ENCODE measurements at places on chromosomes 12 and 14.

DNA sequence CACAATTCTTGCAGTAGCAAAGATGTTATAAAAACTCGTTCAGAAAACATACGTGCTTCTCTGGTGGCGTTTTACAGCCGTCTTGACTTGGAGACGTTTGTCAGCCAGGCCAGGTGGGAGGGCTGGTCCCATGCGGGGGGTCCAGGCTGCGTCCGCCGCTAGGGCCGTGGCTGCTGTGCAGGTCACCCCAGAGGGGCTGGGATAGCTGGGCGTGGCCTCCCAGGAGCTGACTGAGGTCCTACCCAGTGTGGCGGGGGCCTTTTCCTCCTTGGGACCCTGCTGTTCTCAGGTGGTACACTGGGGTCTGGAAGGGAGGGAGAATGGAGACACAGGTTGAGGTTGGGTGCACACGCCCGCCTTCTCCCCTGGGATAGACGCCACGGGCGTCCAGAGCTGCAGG is 25.2 kb downstream of the MTA1 start:
- H3K4me3 ChIP-seq = no peak overlapping the region
- H3K36me3 ChIP-seq = peaks cover 8% of the 10 kb centered on the region
- DNase-seq = no peak
- H3K27me3 ChIP-seq = no peaks in the 10 kb centered on the region
- no peaks in the 10 kb centered on the region for H3K4me1 ChIP-seq

- H3K36me3 ChIP-seq = no peaks in the 10 kb centered on the region
- DNase-seq = no peak
- no peak overlapping the region for H3K4me3 ChIP-seq
Measured at GRCh38 chr12:18895540-18895939, 157.6 kb downstream of the CAPZA3 start.

- H3K27ac ChIP-seq = no peak overlapping the region
- H3K4me3 ChIP-seq = no peak overlapping the region
- H3K36me3 ChIP-seq = no peaks in the 10 kb centered on the region
- no peaks in the 10 kb centered on the region for H3K4me1 ChIP-seq
- H3K27me3 ChIP-seq = no peaks in the 10 kb centered on the region
- DNase-seq = no peak
Measured at GRCh38 chr12:14993537-14994266, 20.9 kb downstream of the PDE6H start.

DNA sequence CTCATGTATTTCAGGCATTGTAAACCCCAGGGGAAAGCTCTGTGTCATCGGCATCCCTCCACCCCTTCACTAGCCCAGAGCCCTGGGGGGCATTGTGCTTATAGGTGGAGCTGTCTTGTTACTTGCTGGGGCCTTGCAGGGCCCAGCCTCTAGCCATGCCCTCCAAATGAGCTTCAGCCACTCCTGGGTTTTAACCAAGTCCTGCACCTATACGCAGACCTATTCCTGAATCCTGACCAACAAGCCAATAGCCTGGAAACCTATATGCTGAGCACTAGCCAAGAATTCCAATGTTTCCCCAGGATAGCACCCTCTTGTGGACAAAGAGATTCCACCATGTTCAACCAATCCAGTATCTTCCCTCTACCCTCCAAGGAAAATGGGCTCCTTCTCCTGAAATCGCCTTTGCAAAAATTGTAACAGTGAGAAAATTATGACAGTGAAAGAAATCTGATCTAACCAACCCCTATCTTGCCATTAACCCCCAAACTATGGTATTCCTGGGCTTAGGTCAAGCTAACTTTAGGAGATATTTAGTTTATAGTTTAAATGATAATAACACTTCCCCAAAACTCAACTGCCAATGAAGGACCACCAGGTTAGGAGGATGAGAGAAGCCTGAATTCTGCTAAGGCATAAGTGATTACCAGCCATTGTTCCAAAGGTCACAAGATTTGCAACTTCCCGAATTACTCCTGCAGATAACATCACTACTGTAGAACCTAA is 55.5 kb downstream of the TTC7B start:
- peaks cover 10% of the 10 kb centered on the region for H3K4me1 ChIP-seq
- no peak overlapping the region for H3K4me3 ChIP-seq
- H3K36me3 ChIP-seq = no peaks in the 10 kb centered on the region

DNA sequence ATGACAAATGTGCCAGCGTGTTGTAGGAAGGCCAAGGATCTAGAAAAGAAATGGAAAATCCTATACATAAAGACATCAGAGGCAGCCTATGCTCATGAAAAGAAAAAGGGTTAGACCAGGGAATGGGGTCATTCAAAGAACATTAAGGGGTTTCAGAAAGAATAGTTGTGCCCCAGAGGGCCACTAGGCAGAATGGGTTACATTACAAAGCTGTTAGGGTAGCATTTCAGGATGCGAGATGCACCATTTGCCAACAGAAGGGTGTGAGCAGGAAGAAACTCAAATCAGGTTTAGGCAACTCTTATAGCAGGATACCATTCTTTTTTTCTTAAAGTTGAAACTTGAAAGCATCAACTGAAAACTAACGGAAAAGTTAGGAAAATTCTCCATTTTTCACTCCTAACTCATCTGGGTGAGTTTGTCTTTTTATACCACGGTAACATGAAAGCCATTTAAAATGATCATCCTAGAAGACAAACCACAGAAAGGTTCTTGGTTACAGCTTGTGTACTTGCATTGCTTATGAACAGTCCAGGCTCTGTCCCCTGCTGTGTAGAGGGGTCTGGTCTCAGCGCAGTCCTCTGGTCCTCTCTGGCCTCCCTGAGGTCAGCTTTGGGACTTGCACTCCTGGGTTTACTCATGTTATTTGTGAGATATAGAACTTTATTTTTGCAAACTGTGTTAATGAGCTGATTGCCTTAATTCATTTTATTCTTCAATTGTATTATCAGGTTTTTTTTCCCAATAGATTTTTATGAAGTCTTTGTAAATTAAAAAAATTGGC is 209.1 kb downstream of the DACT1 start:
- H3K4me3 ChIP-seq = no peak overlapping the region
- H3K27me3 ChIP-seq = no peaks in the 10 kb centered on the region
- DNase-seq = no peak
- H3K4me1 ChIP-seq = no peaks in the 10 kb centered on the region
- H3K36me3 ChIP-seq = no peaks in the 10 kb centered on the region
- no peak overlapping the region for H3K27ac ChIP-seq

DNA sequence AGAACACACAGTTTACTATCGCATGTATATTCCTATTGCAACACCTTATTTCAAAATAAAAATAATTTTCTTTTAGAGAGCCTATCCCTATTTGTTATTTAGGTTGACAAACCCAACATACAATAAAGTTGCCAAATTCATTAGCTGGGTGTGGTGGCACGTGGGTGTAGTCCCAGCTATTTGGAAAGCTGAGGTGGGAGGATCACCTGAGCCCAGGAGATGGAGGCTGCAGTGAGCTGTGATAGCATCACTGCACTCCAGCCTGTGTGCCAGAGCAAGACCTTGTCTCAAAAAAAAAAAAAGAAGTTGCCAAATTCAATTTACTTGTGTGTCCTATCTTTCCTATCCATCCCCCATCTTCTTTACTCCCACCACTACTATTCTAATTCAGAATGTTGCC is 23.9 kb downstream of the DENND5B start:
- H3K36me3 ChIP-seq = no peaks in the 10 kb centered on the region
- H3K4me3 ChIP-seq = no peak overlapping the region
- H3K4me1 ChIP-seq = no peaks in the 10 kb centered on the region
- H3K27me3 ChIP-seq = no peaks in the 10 kb centered on the region
- H3K27ac ChIP-seq = no peak overlapping the region

DNA sequence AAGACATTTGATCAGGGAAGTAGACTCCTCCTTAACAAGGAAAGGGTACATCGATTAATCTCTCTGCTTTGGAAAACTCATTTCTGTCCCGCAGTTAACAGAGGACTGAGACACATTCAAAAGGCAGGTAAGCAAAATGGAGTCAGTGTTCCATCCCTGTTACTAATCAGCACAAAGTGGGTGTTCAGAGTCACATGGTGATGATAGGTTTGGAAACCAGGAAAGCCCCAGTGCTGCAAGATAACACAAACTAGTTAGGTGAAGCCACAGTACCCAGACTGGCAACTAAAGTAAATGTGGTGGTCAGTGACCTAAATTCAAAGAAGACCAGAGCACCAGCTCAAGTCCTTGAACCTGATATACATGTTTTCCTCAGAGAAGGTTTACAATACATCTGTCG is 1.8 kb downstream of the OR4K17 start:
- no peak for DNase-seq
- H3K4me3 ChIP-seq = no peak overlapping the region
- no peak overlapping the region for H3K27ac ChIP-seq
- H3K27me3 ChIP-seq = no peaks in the 10 kb centered on the region
- H3K4me1 ChIP-seq = no peaks in the 10 kb centered on the region

DNA sequence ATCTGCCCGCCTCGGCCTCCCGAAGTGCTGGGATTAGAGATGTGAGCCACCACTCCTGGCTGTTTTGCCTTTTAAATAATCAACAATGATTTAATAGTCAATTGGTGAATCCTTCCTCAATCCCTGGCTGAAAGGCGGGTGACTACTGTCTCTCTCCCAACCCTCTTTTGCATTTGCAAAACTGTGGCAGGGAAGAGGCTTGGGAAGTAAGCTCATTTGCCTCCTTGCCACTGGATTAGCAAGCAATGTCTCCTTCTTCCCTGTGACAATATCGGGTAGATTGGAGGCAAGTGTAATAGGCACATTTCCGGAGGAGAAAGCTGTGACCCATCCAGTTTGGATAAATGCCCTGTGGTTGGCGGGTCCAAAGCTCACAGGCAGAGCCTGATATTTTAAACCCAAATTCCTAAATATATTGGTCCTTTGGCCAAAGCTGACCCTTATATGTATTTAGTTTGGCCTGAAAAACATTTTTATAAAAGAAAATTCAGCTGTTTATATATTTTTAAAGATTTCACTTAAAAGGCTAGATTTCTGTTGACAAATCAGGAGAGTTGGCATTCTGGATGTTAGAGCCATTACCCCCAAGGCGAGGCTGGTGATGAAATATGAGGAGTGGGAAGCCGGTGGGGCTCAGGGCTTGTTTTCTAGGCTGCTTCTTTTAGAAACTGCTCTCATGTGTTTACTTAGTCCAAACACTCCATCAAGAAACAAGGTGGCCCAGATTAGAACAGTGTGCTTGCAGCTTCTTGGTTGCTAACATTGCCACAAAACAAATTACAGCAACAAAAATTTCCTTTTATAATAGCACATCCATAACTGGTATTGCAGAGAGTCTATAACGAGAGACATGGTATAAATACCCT is 646.9 kb upstream of the TMEM132C start:
- DNase-seq = no peak
- no peaks in the 10 kb centered on the region for H3K36me3 ChIP-seq
- H3K27ac ChIP-seq = no peak overlapping the region
- no peaks in the 10 kb centered on the region for H3K4me1 ChIP-seq
- no peaks in the 10 kb centered on the region for H3K27me3 ChIP-seq
- H3K4me3 ChIP-seq = no peak overlapping the region

GRCh38 chr12:6469609-6470374 is 685 bp downstream of the VAMP1 start:
- peaks cover 1% of the 10 kb centered on the region for H3K36me3 ChIP-seq
- peak overlapping the region; percentile 87 for H3K27ac ChIP-seq
- no peak for DNase-seq
- H3K4me1 ChIP-seq = peaks cover 22% of the 10 kb centered on the region
- H3K27me3 ChIP-seq = no peaks in the 10 kb centered on the region

DNA sequence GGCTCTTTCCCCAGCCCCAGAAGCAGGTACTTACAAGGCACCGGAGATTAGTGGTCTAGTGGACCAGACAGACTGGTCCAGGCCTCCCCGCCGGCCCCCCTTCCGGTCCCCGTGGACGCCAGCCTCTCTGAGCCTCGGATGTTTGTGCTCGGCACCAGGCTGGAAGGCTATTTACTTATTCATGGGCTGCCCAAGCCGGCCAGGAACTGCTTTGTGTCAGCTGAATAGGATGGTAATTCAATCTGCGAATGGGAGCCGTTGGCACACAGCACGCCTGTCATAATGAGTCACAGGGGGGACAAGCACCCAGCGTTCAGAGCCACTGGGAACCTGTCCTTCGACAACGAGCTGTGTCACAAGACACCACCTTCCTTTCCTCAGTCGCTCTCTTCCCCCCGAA is 82.3 kb downstream of the RIMBP2 start:
- H3K4me1 ChIP-seq = no peaks in the 10 kb centered on the region
- no peaks in the 10 kb centered on the region for H3K27me3 ChIP-seq
- H3K27ac ChIP-seq = no peak overlapping the region
- H3K36me3 ChIP-seq = no peaks in the 10 kb centered on the region
- no peak overlapping the region for H3K4me3 ChIP-seq

GRCh38 chr12:6295094-6295811 is 15.2 kb upstream of the PLEKHG6 start:
- peaks cover 28% of the 10 kb centered on the region for H3K4me1 ChIP-seq
- peak; percentile 94 for DNase-seq
- no peaks in the 10 kb centered on the region for H3K36me3 ChIP-seq
- H3K27me3 ChIP-seq = no peaks in the 10 kb centered on the region

- no peak overlapping the region for H3K4me3 ChIP-seq
- no peak overlapping the region for H3K27ac ChIP-seq
- no peaks in the 10 kb centered on the region for H3K4me1 ChIP-seq
- DNase-seq = no peak
- H3K36me3 ChIP-seq = no peaks in the 10 kb centered on the region
Measured at GRCh38 chr14:94885481-94886155, 115.7 kb upstream of the GSC start.

DNA sequence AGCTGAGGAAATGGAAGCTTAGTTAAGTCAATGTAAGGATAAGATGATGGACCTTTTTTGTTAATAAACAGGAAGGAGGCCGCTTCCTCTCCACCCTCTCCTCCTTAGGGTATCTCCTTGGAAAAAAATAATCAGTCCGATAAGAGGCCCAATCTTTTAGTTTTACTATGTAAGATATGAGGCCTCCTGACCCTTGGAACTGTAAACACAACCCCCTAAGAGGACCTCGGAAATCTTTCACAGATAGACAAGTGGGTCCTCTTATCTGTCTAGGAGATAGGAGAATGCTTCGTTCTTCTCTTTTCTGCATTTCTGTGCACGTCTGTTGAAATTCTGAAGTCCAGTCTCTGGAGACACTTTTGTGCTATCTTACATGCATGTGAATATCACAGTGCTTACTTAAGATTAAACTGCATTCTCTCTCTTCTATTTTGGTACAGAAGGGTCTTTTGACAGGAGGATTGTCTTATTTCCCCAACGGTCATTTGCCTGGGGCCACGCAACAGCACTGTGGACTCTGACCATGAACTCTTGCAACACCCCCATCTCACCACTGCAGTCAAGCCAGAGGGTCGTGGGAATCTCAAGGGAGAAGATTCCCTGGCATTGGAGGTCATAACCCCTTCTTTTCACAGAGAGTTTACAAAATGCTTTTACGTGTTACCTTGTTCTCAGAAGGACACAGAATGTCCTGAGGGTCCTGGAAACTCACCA is 313.0 kb upstream of the RTL1 start:
- no peak for DNase-seq
- H3K4me3 ChIP-seq = no peak overlapping the region
- H3K4me1 ChIP-seq = no peaks in the 10 kb centered on the region
- H3K36me3 ChIP-seq = no peaks in the 10 kb centered on the region
- H3K27ac ChIP-seq = no peak overlapping the region
- H3K27me3 ChIP-seq = no peaks in the 10 kb centered on the region

DNA sequence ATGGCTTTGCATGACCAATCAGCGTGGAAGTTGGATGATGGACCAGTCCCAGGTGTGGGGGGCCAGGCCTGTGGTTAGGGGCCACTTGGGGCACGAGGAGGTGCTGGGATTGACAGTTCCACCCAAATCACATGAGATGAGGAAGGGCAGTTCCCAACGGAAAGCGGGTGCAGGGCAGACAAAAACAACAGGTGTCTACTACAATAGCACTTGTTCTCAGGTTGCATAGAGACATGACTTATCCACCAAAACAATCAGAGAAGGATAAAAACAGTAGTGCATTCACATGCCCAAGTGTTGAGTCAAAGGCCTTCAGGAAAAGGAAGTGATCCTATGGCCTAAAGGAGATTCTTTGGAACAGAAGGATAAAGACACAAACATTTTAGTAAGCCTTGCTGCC is 14.6 kb upstream of the EIF2B2 start:
- no peaks in the 10 kb centered on the region for H3K27me3 ChIP-seq
- peak; percentile 63 for DNase-seq
- peak overlapping the region; percentile 80 for H3K27ac ChIP-seq
- no peaks in the 10 kb centered on the region for H3K36me3 ChIP-seq
- no peak overlapping the region for H3K4me3 ChIP-seq

Data from keratinocyte (primary cell).